ENCODE measurements at places on chromosomes 3 and 15.

GRCh38 chr3:46399098-46399497 is 7.8 kb downstream of the CCR5AS start:
- no peak for DNase-seq

DNA sequence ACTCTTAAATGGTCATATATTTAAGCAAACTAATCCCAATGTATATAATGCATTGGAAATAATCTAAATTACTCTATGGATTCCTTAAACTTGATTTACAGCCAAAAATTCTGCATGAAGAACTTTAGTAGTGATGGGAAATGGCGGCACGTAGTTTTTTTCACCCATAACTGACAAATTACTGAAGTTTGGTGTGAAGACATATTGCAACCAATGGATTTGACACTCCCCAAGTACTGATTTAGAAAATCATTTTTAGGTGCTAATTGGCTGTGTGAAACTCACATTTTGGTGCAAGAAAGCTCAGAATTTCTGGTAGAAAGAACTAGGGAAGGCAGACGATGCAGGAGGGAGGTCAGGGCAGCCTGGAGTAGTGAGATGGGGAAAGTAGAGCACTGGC is 19.3 kb upstream of the TMEM108 start:
- DNase-seq = no peak

- DNase-seq = no peak
These were observed 1.2 kb downstream of the MEX3B start for GRCh38 chr15:82044373-82045178.

DNA sequence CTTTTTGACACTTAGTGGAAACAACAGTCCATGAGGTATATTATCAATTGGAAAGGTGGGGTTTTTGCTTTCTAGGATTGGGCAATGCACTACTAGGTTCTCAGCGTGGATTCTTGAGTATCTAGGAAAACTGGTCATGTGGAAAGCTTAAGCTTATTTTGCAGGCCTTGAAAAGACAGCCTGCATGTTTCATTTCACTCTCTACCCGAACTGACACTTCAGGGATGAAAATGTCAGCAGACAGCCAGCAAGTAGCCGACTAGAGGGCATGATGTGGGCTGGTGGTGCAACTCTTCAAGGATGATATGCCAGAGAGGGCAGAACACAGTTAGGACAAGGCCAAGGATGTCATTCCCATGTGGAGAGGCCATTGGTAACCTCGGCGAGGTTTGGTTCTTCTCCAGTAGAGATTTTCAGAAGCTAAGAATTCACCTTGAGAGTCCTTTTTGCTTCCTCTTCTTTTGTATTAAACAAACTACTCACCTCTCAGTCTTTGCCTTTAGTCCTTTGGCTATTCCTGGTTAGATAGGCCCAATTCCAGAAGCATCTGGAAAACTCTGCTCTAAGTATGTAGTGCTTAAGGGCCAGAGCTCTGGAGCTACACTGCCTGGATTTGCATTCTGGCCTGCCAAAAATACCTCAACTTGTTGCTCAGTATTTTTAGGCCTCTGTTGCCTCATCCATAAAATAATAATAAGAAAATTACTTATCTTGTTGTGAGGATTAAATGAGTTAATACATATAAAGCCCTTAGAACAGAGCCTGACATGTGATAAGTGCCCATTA is 17.9 kb downstream of the LPP start:
- DNase-seq = no peak

- DNase-seq = no peak
These were observed 107.0 kb downstream of the IQSEC1 start for GRCh38 chr3:12965999-12966846.

GRCh38 chr15:52922871-52923270 is 132.7 kb upstream of the ONECUT1 start:
- no peak for DNase-seq

Data from RPMI8226 (cell line).